ENCODE measurements at places on chromosomes 12 and 14.

DNA sequence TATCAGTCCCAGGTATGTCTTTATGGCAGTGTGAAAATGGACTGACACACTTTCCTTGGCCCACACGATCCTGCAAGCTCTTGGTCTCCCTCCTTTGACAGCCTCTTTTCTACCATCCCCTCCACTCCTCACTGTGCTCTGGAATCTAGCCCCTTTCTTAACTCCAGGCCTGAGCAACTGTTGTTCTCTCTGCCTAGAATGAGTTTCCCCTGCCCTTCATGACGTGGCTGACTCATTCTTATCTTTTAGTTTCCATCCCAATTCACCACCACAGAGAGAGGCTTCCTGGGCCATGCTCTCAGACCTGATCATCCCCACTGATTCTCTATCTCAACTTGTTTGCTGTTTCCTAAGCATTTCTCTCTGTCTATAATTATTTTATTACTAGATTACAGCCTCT, 157.4 kb upstream of the HMGA2 start:
- DNase-seq: no peak

GRCh38 chr12:119593578-119594398, at the start of gene TMEM233:
TSS of gene TMEM233 (plus strand) at chr12:119593774. CDS start at chr12:119593849, 75 bp downstream.
- DNase-seq: no peak

- peak; percentile 23 for DNase-seq
These were observed 508.6 kb downstream of the FLRT2 start for GRCh38 chr14:86038387-86039042.

DNA sequence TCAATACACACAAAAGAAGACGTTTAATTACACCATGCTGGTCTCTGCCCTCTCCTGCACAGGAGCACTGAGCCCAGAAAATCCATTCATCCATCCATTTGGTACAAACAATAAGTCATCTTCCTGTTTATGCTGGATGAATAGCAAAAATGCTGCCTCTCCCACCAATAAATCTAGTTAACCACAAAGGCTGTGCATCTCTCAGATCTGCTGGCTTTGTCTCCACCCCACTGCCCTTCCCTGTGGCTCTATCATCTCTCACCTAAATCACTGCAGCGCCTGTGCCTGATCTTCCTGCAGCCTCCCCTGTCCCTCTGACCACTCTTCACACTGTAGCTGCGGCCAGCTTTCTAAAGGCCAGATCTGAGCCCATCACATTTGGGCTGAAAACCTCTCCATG, 72.9 kb upstream of the DDX11 start:
- no peak for DNase-seq

- no peak for DNase-seq
These were observed at the start of gene GMPR2 for GRCh38 chr14:24232645-24233537. TSS of gene GMPR2 (plus strand) at chr14:24232929. CDS start at chr14:24233254, 325 bp downstream.

DNA sequence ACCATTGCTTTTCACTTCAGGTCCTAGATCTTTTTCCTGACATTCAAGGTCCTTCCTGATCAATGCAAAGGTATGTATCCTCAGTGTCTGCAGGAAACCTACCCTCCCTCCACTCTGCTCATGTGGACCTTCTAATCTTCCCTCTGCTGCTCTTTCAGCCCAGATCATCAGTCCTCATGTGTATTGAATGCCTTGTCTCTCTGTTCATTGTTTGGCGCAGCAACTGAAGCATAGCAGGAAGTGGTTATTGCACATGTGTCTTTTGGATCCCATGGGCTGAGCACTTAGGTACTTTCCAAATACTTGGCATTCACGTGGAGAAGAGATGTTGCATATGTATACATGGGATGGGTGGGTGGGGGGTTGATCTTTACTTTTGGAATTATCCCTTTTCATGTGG, 4.3 kb upstream of the NIN start:
- DNase-seq: no peak

DNA sequence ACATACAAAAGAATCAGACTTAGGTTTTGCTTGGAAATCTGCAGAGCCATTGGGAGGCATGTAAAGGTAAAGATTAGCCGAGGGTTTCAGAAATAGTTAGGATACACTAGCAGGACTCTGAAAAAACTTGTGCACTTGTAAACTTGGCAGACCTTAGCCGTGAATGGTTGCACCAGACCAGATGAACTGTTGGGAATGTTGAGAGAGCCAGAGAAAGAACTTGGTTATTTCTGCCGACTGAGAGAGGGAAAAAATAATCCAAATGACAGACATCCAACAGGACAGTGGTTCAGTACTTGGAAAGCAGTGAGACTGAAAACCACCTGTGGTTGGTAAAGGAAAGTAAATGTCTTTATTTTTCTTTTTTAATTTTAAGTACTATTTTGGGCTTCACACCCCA, 222.5 kb upstream of the DDHD1 start:
- DNase-seq: no peak

- no peak for DNase-seq
These were observed 131.4 kb upstream of the CNTN1 start for GRCh38 chr12:40560848-40561247.

DNA sequence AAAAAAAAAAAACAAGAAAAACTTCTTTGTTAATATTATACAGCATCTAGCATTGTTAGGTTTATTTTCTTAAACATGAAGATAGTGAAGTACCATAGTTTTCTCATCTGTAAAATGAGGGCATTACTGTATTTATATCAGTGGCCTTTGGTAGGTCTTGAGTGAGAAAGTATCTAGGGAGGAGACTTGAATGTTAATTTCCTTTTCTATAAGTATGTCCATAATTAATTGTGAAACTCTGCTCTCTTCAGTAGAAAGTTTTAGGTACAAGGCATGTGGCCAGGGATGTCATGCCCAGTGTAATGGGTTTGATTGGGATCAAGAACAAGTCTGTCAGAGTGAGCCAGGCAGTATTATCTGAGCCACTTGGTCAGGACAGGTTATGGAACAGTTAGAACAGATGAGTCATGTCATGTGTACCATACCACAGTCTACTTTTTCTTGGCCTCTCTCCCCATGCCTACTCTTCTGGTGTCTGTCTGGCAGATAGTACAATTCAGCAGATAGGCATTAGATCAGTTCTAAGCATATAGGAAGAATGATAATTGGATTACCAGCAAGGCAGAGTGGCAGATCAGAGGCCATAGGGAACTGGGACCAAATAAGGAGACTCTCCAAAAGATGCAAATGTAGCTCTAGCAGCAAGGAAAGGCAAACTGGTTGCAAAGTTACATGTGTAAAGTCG, 30.4 kb downstream of the FBXO34 start:
- DNase-seq: peak; percentile 24

DNA sequence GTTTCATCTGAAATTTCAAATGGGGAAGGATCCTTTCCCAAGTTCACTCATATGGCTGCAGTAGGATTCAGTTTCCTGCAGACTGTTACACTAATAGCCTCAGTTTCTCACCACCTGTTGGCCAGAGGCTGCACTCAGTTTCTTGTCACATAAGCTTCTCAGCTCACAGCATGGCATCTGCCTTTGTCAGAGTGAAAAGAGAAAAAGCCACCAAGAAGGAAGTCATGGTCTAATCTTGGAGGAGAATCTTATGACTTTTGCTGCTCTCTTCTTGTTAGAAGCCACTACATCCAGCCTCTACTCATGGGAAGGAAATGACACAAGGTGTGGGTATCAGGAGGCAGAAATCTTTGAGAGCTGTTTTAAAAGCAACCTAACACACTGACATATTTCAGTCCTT, 39.4 kb upstream of the BTG1 start:
- DNase-seq: no peak

- no peak for DNase-seq
These were observed 234.4 kb downstream of the TMEM121 start for GRCh38 chr14:105760691-105761344.

DNA sequence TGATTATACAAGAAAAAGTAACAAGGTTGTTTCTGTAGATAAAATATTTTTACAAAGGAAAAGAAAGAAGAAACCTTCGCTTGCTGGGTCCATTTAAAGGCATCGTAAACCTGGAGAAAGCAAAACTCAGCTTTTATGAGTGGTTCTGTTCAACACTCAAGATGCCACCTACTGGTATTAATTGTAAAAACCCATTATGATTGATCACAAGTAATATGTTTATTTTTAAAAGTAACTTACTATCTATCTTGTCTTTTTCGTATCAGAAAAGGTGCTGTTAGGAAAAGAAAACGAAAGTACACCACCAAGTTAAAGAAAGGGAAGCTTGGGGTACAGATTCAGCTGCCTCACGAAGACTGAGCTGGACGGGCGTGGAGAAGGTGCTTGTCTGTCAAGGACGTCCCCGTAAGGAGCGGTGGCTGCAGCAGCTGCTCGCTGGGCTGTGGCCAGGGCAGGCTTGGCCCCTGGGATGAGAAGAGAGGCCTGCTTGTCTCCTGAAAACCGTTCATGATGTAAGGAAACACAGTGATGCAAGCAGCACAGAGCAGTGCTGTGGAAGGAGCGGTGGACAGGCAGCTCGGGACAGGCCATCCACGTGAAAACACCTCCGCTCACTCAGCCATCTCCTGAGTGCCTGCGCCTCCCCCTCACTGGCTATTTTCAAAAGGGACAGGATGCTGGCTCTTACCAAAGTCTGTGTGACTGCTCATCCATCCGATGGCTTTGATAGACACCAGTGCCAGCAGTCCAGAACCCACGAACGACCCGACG, 25.0 kb downstream of the SLC15A4 start:
- no peak for DNase-seq

DNA sequence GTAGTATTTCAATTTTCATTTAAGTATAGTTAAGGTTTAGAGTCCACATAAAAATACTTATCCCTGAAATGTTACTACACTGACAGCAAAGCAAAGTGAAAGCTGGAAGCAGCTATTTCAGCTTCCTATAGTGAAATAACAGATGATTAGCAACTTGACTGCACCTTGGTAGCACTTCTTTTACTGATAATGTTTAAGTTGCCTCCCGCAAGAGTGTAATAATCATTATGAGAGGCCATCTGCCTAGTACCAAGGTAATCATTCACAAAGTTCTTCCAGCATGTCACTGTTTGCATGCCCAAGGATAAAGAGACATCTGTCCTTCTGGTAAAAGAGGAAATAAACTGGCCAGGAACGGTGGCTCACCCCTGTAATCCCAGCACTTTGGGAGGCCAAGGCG, 69.8 kb downstream of the LIN7A start:
- DNase-seq: no peak

GRCh38 chr14:82854131-82854530, 1320.5 kb upstream of the SEL1L start:
- no peak for DNase-seq

GRCh38 chr14:91875525-91876286, 8.4 kb upstream of the TC2N start:
- no peak for DNase-seq

- DNase-seq: no peak
These were observed 217.6 kb downstream of the EFCAB11 start for GRCh38 chr14:89736881-89737280.
